ENCODE measurements at places on chromosomes 3 and 15.

DNA sequence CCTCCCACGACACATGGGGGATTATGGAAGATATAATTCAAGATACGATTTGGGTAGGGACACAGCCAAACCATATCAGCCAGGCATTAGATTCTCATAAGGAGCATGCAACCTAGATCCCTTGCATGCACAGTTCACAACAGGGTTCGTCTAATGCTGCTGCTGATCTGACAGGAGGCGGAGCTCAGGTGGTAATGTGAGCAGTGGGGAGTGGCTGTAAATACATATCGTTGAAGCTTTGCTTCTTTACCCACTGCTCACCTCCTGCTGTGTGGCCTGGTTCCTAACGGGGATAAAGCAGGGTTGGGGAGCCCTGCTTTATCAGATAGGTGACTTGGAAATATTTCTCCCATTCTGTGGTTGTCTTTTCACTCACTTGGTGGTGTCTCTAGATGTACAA is 14.8 kb downstream of the DOCK3 start:
- no peak for DNase-seq

DNA sequence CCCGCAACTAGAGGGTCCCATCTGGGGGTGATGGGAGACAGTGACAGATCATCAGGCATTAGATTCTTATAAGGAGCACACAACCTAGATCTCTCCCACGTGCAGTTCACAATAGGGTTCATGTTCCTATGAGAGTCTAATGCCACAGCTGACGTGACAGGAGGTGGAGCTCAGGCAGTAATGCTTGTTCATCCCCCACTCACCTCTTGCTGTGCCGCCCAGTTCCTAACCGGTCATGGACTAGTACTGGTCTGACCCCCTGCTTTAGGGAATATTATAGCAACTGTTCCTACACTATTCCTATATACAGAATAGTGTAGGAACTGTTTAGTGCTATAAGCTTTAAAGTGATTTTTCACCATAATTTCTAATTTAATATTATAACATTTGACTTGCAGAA is 128.1 kb upstream of the AZI2 start:
- DNase-seq: no peak

DNA sequence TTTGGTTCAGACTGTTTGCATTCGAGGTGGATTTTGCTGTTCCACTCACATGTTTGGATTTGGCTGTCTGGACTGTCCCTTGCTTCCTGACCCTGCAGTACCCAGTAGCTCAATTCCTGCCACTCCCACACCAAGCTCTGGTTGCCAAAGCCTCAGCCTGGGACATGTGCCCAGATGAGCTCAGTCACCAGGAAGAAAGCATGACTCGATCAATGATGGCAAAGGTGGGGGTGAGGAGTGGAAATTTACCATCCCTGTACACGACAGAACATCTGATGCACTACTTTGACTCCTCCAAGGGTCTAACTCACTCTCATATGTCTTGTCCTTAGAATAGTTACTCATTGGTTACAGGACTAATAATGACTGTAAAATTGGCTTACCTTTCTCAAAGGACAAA is 45.2 kb downstream of the ZNF385D start:
- no peak for DNase-seq

GRCh38 chr3:158768881-158769543 is 32.8 kb upstream of the MFSD1 start:
- DNase-seq: no peak

- DNase-seq: no peak
These were observed 30.8 kb downstream of the CCDC13 start for GRCh38 chr3:42742259-42742658.

DNA sequence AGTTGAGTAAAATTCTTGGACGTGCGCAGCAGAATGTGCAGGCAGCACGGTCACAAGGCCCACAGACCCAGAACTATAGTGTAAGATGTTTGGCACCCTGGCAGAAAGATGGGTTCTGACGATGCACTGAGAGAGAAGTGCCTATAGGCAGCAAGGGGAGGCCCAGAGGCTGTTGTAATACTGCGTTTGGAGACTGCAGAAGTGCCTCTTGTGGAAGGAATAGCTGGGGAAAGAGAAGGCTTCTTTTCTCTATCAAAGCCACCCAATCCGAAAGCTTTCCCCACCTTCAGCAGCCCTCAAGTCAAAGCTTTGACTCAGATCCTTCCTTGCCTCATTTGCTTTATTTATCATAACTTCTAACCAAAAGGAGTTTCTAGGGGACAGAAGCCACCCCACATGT is 5.2 kb upstream of the SIN3A start:
- no peak for DNase-seq

DNA sequence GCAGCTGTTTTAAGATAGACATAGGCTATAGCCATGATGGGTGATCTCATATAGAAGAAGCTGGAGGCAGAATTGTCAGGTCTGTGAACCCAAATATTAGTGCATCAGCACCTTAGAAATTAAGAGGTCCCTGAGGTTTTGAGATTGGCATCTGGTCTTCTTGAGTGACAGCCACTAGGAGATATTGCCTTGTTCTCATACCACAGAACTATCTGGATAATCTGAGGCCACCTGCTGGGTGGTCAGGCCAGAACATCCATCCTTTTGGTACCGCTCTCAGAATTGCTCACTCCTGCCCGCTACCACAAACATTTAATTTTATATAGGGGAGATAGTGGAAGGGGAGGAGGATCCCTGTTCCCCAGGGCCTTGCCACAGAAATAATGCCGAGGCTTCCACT is 210.6 kb upstream of the ZPLD1 start:
- DNase-seq: no peak

DNA sequence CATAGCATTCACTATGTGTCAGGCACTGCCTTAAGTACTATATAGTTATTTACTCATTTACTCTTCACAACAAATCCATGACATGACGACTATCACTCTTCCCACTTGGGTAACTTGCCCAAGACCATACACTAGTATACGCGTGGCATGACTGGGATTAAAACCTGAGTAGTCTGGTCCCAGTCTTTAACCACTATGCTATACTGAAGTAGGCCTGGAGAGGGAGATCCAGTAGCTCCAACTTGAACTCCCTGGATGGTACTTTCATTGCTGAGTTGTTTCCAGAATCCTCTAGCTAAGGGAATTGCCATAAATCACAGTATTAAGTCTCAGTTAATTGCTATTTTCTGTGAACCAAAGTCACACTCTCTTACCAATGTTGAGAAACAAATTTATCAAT is 116.2 kb upstream of the LSAMP start:
- DNase-seq: no peak

GRCh38 chr3:149085828-149086231 is 503 bp downstream of the HLTF start:
- no peak for DNase-seq
